ENCODE measurements at places on chromosomes 6 and 20.

- no peak for DNase-seq
These were observed 258.1 kb downstream of the TAF4 start for GRCh38 chr20:61807471-61808160.

GRCh38 chr6:40832691-40833090, 206.3 kb downstream of the UNC5CL start:
- DNase-seq = no peak

DNA sequence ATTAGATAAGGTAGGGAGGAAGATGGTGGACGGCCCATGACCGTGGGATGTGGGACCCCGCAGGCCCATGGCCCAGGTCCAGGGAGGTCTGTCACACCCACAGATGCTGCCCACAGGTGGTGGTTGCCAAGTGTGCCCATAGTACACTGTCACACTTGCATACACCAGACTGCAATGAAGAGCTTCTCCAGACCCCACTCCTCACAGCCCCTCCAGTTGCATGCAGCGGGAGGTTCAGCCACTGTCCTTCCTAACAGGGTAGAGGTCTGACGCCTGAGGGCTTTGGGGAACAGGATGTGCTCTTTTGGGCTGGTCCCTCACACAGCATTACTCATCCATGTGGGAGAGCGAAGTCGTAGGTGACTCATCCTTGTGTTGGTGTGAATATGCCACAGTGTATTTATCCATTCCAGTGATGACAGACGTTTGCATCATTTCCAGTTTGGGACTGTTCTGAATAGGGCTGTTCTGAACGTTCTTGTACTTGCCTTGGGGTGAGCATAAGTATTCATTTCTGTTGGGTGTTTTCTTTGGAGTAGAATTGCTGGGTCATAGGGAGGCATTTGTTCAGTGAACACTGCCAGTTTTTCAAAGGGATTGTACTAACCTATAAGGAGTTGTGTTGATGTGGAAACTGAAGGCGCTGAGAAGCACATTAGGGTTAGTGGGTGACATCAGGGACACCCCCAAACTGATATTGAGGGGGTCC, 10.1 kb upstream of the PYGB start:
- no peak for DNase-seq

GRCh38 chr6:736657-737446, 43.9 kb upstream of the EXOC2 start:
- no peak for DNase-seq

DNA sequence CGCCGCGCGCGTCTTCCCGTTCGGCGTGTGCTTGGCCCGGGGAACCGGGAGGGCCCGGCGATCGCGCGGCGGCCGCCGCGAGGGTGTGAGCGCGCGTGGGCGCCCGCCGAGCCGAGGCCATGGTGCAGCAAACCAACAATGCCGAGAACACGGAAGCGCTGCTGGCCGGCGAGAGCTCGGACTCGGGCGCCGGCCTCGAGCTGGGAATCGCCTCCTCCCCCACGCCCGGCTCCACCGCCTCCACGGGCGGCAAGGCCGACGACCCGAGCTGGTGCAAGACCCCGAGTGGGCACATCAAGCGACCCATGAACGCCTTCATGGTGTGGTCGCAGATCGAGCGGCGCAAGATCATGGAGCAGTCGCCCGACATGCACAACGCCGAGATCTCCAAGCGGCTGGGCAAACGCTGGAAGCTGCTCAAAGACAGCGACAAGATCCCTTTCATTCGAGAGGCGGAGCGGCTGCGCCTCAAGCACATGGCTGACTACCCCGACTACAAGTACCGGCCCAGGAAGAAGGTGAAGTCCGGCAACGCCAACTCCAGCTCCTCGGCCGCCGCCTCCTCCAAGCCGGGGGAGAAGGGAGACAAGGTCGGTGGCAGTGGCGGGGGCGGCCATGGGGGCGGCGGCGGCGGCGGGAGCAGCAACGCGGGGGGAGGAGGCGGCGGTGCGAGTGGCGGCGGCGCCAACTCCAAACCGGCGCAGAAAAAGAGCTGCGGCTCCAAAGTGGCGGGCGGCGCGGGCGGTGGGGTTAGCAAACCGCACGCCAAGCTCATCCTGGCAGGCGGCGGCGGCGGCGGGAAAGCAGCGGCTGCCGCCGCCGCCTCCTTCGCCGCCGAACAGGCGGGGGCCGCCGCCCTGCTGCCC, 1.1 kb downstream of the SOX4 start:
- no peak for DNase-seq

GRCh38 chr6:95286874-95287273, 290.5 kb upstream of the MANEA start:
- DNase-seq = no peak

DNA sequence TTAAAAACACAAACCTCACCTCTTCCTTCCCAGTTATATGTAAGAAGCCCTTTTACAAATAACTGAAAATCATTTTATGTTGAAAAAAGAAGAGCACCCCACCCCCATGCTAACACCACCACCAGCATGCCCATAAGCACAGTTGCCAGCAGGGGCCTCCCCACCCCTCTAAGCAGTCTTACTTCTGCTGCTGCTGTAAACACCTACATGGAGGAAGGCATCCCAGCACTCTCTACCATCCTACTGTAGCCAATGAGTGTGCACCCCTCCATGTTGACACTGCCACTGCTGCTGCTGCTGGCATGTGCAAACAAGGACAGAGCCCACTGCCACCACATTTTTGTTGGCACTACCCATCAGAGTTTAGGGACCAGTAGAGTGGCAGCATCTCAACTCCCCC, 49.6 kb upstream of the PHIP start:
- DNase-seq = no peak

DNA sequence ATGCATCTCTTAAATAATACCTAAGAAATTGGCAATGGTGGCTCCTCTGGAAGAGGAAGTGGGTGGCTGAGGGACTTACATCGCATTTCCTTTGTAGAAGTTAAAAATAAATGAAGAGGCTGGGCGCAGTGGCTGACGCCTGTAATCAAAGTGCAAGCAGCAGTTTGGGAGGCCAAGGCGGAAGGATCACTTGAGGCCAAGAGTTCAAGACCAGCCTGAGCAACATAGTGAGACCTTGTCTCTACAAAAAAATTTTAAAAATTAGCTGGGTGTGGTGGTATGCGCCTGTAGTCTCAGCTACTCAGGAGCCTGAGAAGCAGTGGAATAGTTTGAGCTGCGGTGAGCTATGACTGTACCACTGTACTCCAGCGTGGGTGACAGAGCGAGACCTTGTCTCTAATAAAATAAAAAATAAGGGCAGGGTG, 12.2 kb upstream of the NCOA3 start:
- DNase-seq = peak; percentile 21

DNA sequence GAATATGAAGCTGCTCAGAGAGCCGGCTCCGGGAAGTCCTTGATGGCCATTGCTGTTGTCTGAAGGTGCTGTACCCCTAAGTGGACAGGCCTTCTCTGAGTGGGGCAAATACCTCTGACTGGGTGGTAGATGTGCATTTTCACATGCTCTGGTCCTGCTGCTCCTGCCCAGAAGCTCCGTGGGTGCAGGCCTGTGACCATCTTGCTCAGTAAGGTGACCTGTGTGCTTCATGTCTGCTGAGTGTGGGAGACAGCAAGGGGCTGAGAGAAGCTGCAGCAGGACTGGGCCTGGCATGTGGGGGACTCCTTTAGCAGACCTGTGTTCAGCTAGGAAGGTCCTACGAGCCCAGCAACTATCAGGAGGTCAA, 5.0 kb downstream of the SPATA2 start:
- DNase-seq = no peak
